NCI-H1436 (cell line): ENCODE measurements at places on chromosomes 2 and 18.
A peak's percentile ranks its signal among the peaks of the same experiment; 100 is the strongest.

- no peak for DNase-seq
Measured at GRCh38 chr2:38748943-38749804, 2.0 kb downstream of the SRSF7 start.

DNA sequence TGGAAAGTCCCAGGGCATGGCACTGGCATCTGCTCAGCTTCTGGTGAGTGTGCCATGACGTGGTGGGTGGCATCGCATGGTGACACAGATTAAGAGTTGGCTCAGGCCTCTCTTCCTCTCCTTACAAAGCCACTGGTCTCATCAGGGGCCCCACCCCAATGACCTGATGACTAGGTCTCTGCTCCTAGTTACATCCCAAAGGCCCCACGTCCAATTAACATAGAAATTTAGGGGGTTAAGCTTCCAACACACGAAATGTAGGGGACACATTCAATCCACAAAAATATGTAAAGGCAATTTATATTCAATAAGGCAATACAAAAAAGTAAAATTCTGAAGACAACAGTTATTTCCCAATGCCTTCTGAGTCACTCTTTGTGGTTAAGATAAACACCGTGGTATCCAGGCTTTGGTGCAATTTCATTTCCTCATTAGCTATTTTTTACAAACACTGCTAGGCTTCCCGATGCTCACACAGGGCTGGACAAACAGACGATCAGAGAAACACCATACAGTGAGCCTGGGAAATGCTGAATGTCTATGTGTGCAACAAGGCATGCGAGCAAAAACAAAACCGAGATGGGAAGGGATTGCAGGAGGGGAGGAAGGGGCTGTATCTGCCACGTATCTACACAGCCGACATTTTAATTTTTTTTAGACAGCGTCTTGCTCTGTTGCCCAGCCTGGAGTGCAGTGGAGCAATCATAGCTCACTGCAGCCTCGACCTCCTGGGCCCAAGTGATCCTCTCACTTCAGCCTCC is 67.2 kb downstream of the MBP start:
- DNase-seq = no peak

DNA sequence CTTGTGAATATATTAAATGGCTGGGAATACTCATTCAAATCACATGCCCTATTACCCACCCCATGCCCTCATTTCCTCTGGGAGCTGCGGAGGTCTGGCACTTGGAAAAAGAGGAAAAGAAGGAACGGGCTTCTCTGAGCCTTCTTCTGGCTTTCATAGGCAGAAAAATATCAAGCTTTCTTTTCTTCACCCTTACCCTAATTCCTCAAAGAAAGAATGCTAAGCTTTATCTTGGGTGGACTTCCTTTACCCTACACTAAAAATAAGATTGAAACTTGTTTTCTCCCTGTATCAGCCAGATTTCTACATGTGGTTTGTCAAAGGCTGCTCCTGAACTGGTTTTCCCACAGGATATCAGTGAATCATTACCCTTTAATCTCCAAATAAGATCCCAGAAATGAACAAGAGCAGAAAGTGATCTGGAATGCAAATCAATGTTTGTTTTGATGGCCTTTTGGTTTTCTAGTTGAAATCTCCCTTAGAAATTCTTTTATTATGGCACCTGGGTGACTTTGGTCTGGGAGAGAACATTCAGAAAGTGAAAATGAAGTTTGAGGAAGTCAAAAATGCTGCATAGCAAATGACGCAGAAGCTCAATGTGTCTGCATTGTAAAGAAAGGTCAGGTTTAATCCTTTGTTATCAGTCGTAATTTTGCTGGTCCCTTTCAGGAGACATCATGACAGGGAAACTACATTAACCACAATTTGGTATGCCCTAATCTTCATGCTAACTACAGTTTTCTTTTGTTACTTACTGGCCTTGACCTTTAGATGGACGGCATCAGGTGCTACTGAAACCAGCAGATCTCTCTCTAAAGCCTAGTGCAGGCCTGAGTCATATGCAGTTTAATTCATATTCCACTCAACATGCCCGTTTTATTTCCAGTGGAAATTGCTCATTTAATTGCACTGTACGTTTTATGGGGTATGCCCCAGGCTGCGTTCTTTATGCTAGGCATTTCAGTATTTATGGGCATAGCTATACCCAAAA is 46.6 kb upstream of the HNRNPA3 start:
- DNase-seq = no peak

- DNase-seq = peak; percentile 60
Measured at GRCh38 chr2:96116879-96117533, 635 bp upstream of the ADRA2B start.

DNA sequence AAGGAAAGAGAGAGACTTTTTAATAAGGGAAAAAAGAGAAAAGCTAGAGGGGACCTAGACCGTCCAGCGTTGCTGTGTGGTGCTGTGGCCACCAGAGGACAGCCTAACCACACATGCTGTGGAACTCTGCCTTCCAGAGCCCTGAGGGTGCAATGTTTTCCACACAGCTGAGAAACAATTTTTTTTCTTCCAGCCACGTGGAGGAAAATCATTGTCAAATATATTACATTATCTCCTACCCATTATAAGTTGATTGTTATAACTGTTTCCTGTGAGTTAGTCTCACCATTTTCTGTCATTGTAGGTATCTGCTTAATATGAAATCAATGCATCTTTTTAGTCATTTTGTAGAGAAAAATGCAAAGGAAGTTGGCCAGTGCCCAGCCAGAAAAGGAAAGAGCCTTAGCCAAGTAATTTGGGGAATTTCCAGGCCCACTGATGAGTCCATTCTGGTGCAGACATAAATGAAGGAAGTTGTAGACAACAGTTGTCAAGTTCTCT is 5.9 kb upstream of the MRPL19 start:
- peak; percentile 4 for DNase-seq

DNA sequence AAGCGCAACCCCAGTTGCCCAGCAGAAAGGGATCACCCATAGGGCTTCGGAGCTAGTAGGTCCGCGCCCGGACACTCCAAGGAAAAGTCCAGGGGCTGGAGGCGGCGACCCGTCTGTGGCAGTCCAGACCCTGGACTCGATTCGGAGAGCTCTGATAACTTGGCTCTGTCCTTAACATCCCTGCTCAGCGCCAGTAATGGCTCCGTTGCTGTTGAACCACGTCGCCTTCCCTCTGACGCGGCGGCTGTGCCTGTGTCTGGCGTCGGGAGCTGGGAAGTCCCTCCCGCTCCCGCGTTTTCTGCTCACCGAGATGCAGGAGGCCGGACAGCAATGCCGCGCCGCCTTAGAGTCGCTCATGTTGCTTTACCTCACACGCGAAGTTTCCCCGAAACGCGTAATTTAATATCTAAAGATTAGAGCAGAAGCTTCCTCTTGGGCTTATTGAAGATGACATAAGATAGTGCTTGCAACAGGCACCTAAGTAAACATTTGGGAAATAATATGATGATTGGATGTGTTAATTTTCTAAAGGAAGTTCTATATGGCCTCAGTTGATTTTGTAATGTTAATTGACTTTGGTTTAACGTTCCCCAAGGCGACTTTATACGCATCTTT is 1.3 kb upstream of the ZBTB14 start:
- peak; percentile 55 for DNase-seq

DNA sequence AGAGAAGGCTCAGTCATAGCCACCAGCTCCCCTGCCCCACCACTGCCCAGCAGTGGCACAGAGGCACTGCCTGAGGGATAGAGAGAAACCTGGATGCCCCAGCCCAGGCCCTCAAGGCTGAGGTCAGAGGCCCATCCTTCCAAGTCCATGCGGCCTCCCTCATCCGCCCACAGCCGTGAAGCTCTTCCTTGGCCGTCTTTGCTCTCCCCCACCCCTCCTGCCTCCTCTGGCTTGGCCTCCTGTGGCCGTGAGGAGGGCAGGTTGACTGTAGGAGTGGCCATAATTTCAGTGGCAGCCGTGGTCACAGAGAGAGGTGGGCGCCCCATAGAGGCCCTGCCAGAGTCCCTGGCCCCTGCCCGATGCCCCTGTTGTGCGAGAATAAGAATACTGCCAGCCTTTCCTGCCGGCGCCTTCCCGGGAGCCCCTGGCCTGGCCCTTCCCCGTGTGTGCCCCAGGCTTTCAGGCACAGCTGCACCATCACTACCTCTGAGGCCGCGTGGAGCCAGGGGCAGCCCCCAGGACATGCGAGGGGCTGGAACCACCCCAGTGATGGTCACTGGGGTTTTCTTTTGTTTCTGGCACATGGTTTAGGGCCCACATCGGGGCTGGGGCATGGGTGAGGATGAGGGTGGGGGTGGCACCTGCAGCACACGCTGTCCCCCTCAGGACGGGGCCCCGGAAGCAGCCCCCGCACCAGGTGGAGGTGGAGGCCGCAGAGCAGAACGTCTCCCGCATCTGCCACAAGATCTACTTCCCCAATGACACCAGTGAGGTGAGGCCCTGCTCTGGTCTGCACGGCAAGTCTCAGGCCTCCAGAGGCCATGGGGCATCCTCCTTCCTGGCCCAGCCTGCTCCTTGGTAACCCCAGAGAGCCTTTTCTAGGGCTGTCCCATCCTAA is 13.1 kb upstream of the GPR17 start:
- no peak for DNase-seq

GRCh38 chr2:23497063-23497462 is 112.1 kb downstream of the KLHL29 start:
- no peak for DNase-seq

DNA sequence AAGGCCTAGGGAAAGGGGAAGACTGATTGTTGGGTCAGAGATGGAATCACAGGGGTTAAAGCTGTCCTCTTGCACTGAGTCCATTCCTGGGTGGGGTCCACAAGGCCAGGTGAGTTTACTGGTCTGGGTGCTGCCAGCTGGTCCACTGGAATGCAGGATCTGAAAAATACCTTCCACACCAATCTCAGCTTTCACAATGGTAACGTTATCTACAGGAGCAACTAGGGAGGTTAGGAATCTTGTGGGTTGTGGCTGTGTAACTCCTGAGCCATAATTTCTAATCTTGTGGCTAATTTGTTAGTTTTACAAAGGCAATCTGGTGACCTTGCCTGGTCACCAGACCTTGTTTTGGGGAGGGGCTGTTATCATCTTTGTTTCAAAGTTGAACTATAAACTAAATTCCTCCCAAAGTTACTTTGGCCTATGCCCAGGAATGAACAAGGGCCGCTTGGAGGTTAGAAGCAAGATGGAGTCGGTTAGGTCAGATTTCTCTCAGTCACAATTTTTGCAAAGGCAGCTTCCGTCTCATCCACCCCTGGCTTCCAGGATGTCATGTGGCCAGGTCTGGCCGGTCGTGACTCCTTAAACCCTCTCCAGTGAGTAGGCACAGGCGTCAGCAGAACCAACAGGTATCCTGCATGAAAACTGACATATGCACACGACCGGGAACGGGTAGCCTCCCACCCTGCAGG is 123.3 kb upstream of the SH3BP4 start:
- no peak for DNase-seq

- DNase-seq = no peak
Measured at GRCh38 chr18:27772081-27772480, 404.8 kb downstream of the CDH2 start.

DNA sequence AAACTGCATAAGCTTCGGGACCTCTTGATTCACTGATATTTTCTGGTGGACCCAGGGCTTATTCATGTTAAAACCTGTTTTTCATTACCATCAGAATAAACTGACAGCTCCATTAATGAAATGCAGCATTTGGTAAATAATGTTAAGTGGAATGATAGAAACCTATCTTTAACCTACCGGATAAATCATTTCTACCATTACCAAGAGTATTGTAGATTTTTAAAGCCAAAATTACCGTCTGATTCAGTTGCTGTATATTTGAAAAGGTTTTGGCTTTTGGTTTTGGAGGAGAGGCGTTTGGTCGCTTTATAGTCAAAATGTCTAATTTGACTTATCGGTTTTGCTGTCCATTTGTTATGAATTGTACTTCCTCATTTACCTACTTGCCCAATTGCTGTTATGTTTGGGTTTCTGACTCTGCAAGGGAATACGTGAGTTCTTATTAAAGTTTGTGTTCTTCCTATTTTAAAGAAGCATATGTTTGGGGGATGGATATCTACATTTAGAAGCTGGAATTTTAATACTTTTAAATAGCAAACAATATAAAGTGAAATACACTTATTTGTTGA is 1.0 kb upstream of the CUL3 start:
- DNase-seq = no peak

- DNase-seq = no peak
Measured at GRCh38 chr2:199101487-199101886, 356.3 kb downstream of the SATB2 start.

DNA sequence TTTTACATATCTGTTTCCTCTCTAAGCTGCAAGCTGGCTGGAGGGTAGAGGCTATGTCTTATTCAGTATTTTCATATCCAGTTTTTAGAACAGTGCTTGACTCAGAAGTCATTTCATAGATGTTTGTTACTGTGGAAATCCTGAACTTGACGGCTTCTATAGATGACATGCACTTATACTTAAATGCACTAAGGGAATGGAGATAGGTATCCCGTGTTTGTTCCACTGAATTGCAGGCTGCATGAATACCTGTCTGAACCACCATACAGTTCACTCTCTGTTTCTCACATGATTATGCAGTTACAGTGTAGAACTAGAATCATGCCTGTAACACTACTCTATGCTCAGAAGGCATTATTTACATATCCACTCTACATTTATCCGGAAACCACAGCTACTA is 417.1 kb downstream of the MTX2 start:
- no peak for DNase-seq

GRCh38 chr2:43269074-43269572 is 42.7 kb upstream of the ZFP36L2 start:
- DNase-seq = no peak

DNA sequence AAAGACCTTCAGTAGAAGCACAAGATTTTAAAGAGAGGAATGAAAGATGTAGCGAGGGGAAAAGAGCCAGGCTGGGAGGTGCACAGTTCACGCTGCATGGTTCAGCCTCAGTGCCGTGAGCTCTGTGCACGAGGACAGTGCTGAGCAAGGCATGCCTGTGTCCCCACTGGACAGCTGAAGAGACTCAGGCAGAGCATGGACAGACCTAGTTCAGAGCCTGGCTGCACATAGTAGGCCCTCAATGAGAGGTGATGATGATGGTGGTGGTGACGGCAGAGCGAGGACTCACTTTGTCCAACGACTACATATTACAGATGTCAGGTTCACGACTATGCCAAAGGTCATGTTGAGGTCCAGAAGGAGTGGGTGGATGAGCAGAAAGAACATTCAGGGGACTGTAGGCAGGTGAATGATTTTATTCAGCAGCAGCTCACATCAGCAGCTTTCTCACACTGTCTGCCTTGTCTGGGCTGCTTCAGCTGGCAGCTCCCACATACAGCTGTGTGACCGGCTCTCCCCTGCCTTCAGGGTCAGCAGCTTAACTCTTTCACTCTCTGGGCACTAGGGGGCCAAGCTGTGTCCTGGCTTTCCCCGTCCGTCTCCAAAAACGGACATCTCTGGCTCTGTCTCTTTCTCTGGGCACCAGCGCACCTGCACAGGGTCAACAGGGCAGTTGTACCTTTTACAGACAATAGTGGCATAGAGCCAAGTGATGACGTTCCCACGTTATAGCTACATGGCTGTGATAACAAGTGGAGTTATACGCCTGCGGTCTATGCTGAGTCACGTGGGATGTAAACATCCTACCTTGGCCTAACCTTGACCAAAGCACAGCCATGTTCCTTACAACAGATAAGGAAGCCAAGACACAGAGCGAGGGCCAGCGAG is 128.8 kb upstream of the MSH6 start:
- DNase-seq = no peak

- no peak for DNase-seq
Measured at GRCh38 chr2:150681120-150681804, 193.8 kb upstream of the RND3 start.
